CD14-positive monocyte (primary cell): ENCODE measurements at places on chromosomes 6 and 20.

DNA sequence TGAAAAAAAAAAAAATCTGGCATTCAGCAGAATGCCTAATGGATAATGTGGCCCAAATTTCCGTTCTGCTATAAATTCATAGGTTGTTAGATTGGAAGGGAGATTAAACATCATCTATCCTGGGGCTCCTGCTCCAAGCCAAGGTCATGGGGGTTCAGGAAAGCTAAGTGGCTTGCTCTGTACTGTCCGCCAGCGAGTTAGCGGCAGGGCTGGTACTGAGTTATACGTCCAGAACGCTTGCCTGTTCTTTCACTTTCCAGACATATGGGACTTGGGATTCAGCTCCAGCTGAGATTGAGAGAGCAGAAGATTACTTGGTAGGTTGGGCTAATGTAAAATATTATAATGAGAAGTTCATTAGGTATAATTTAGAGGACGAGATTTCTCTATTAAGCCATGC, 858 bp downstream of the RWDD1 start:
- DNase-seq: no peak

- DNase-seq: no peak
Observed at GRCh38 chr6:45447716-45448115, 70.0 kb upstream of the SUPT3H start.

- DNase-seq: no peak
Observed at GRCh38 chr6:46963626-46964025, 41.9 kb upstream of the ADGRF5 start.

DNA sequence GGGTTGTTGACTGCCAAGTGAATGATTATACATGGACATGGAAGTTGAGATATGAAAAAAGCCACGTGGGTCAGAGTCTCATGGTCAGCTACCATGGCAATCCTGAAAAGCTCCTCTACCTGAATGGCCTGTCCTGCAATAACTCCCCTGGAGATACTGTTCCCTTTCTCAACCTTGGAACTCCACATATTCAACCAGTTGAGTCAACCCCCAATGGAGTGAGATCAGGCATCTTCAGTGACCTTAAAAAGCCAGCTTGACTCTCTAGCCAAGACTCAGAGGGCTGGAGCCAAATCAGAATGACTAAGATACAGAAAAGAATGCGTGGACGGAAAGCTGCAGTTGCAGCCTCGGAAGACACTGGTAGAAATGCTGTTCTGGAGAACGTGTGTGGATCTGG, 341.3 kb downstream of the FOXA2 start:
- DNase-seq: no peak

DNA sequence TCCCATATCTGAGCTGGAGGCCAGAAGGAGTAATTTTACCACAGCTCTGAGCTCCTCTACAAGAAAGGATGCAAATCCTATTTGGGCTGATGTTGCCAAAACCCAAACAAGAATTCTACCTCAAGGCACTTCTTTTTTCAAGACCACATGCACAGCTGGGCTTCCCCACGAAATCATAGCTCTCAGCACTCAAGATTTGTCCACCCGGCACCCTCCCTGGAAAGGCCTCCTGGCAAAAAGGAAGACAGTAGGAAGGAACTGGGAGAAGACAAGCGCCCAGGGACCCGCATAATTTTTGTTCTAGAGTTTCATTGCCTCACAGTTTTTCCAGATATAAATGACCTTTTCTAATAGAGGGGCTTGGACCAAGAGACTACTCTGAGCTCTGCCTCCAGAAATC, 90.5 kb downstream of the BANF2 start:
- no peak for DNase-seq

GRCh38 chr6:139439349-139439748, 64.9 kb upstream of the CITED2 start:
- DNase-seq: no peak

- no peak for DNase-seq
Observed at GRCh38 chr20:54004445-54004844, 65.9 kb downstream of the BCAS1 start.

DNA sequence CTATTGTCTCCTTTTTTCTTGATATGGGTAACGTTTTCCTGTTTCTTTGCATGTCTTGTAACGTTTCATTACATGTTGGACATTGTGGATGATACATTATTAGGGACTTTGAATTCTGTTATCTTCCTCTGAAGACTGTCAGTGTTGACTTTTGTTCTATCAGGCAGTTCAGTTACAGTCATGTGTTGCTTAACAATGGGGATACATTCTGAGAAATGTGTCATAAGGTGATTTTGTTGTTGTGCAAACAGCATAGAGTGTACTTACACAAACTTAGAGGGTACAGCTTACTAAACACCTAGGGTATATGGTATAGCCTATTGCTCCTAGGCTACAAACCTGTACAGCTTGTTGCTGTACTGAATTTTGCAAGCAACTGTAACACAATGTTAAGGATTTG, 64.7 kb downstream of the AK9 start:
- no peak for DNase-seq

- DNase-seq: no peak
Observed at GRCh38 chr6:74966712-74967111, 239.1 kb downstream of the COL12A1 start.

GRCh38 chr6:156167625-156168071, 609.5 kb upstream of the ARID1B start:
- DNase-seq: no peak

- DNase-seq: no peak
Observed at GRCh38 chr6:36713846-36714245, 16.2 kb downstream of the RAB44 start.
